ENCODE measurements at places on chromosomes 3 and 15. TPM values are rescaled to one million over a fixed set of nuclear protein-coding genes. Genes with fewer than 3 reads are reported as not detected.
A peak's percentile ranks its signal among the peaks of the same experiment; 100 is the strongest.

HES1 gene
- polyA plus RNA-seq: 11.7 TPM

ACY1 gene
- 21.2 TPM for polyA plus RNA-seq

NME9 gene
- not detected for polyA plus RNA-seq

DNA sequence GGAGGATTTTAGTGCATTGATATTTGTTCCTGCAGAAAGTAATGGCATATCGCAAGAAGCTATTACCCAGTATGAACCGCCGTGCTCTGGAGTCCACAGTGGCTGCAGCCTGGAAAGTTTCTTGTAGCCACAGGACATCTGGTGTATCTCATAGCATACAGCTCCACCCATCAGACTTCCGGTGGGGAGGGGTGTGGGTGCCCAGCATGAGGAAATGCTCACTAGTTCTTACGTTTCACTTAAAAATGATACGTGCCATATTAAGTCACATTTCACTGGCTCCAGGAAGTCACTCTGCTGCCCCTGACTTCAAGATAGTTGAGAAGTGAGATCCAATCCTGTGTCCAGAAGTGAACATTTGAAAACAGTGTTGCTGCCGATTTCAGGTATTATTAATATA lies 990.4 kb downstream of the GBE1 start:
- no peak for DNase-seq

DNA sequence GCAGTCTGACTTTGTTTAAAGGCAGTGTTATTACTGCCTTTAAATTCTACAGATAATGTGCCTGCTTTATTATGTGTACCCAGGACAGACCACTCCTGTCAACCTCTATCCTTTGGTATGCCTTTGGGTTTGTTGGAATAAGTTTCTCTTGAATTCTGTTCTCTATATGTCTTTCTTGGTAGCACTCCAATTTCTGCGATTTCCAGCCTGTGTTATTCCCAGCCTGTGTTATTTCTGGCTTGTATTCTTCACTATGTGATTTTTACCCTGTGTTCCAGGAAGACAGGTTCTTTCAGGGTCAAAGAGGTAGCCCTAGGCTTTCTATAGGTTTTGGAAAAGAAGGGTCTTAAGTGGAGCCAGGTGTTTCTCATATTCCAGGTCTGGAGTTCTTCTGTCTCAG lies 407.4 kb upstream of the AZI2 start:
- DNase-seq: no peak

DNA sequence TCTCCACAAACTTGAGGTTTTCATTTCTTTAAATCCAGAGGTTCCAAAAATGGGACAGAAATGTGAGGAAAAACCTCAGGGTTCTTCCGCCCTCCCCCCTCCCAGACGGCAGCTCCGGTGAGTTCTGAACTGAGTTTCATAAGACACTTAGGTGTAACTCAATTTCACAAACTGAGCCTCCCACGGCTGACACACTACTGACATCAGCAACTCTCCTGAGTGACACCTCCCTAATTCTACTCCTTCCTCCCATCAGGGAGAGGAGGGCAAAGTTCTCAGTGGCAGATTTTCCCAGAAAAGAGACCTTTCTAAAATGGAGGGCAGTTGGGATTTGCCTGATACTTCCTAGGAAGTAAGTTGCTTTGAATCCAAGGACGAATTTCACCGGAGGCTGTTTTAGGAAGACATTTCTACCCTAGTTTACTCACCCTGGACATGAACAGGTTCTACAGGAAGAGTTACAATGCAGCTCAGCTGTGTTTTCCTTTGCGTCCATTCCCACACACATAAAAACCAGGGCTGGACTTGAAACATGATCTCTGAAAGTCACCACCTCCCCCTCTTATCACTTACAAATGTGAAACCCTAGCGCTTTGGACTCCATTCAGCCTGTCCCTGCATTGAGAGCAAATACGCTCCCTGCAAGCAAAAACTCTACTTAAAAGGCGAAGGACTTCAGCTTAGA lies 78.1 kb upstream of the LMOD3 start:
- no peak for DNase-seq

- DNase-seq: no peak
These were observed 11.1 kb upstream of the MBNL1 start for GRCh38 chr3:152257563-152258035.

DNA sequence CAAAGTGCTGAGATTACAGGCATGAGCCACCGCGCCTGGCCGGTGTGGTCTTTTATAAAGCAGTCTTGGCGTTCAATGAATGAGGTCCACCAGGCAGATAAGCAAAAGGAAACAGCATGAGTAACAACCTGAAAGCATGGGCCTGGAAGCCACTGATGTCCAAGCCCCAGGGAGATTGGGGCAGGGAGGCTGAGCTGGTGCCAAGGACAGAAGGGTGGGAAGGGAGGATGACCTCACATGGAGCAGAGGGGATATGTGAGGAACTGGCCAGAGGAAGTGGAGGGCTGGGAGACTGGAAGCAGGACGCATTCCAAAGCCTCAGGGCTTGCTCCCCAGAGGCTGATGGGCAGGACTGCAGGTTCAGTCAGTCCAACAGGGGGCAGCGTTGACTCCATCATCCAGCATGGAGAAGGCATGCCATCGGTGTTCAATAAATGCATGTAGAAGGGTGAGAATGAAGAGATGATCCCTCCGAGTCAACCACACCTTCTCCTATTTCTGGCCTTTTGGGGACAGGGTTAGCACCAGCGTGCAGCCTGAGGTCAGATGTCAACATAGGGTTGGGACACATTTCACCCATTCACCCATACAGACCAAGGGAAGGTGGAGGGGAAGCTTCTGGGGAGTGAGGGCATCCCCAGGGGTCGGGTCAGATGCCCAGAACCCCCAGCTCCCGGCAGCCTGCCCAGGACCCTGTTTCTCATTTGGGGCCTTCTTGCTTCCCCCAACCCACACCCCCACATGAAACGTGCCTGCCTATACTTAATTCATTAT lies 14.8 kb downstream of the MYL3 start:
- DNase-seq: peak; percentile 39

DNA sequence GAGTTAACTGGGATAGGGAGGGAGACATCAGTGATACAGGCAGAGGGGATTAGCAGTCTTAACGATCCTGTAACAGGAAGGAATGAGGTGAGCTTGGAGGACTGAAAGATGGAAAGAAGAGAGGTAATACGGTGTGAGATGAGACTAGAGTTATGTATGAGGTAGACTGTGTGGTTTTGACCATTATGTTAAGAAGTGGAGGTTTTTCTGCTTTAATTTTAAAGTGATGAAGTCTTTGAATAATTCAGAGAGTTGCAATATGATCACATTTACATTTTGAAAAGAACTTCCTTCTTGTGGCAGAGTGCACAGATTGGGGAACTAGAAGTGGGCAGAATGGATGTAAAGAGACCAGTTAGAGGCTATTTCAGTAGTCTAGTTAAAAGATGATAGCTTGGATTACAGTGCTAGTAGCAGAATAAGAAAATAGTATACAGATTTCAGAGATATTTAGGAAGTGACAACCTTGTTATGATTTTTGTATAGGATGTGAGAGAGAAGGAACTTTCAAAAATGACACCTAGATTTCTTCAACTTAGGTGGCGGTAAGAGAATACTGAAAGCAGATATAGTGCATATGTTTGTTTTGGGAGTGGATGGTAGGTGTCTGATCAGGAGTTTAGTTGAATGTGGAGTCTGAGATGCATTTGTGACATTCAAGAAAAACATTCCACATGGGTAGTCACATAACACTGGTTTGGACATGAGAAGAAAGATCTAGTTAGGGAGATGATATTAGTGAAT lies 40.5 kb downstream of the STT3B start:
- no peak for DNase-seq

GRCh38 chr3:128409624-128410581 lies 56.8 kb downstream of the DNAJB8 start:
- DNase-seq: no peak

GRCh38 chr3:70963431-70964275 lies 619.9 kb downstream of the FOXP1 start:
- DNase-seq: no peak

DNA sequence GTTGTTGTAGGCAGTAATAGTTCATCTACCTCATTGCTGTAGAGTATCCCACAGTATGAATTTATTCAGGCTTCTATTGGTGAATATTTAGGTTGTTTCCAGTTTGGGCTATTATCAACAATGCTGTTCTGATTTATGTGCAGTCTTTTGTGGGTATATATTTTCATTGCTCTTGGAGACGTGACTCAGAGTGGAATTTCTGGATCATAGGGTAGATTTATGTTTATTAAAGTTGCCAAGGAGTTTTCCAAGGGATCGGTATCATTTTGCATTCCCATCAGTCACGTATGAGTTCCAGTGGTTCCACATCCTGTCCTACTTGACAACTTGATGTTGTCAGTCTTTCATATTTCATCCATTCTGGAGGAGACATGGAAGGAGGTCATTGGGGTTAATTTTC lies 8.4 kb upstream of the HRH1 start:
- DNase-seq: no peak

GRCh38 chr3:81549831-81550230 lies 211.6 kb downstream of the GBE1 start:
- no peak for DNase-seq

DNA sequence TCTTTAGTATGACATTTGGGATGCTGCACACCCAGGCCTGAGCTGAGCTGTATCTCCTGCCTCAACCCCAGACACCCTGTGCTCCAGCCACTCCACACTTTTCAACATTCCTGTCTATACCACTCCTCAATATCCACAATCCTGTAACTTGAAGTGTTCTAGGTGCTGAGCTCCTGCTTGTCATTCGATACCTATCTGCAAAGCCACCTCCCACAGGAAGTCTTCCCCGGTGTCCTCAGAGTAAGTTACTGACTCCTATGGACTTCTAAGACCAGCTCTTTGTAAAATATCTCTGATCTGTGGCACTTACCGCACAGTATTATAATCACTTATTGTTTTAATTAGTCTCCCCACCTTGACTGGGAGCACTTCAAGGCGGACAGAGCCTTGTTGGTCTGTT lies 1.2 kb upstream of the CAV3 start:
- no peak for DNase-seq

DNA sequence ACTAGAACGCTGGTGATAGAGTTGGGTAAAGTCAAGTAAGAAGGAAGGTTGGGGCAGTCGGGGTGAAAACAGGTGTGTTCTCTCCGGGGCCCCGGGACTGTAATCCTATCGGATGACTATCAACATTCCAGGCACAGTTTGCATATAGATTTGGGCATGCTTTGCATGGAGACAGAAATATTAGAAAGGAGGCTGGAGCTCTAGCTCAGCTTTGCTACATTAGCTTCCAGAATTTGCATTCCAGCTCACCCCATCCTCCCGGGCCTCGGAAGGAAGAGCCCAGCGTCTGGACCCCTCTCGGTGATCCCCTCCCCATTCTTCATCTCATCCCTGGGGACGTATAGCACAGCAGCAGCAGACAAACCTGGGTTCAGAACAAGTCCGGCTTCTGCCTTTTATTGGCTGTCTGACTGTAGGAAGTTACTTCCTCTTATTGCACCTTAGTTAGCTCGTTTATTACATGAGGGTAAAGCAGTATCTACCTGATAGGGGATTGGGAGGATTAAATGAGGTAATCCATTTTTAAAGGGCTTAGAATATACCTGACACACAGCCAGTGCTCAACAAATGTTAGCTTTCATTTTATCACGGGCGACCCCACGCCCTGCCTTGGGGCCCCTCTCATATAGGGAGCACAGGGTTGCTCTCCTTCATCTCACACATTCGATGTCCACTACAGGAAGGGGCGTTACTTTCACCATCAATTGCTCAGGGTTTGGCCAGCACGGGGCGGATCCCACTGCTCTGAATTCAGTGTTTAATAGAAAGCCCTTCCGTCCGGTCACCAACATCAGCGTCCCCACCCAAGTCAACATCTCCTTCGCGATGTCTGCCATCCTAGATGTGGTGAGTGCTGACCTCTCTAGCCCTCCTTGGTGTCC lies 3.2 kb downstream of the HTR3E start:
- DNase-seq: no peak

DNA sequence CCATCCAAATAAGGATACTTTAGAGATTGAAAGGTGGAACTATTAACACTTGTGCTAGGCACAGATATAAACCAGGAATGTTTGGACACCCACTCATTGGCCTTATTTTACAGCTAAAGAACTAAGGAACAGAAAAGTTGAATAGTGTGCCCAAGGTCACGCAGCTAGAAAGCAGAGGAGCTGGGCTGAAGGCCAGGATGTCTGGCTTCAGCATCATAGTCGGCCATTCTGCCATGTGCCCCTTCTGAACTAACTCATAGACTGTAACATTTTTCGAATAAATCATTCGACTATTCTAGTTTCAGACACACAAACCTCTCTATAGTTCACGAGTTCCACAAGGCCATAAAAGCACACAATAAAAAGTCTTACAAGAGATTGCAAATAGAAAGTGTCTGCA lies 71.1 kb downstream of the SUMF1 start:
- DNase-seq: no peak

GRCh38 chr3:50183755-50184154 lies 7.7 kb upstream of the GNAT1 start:
- DNase-seq: no peak

- DNase-seq: no peak
These were observed 87.5 kb downstream of the LRRFIP2 start for GRCh38 chr3:37086918-37087317.

DNA sequence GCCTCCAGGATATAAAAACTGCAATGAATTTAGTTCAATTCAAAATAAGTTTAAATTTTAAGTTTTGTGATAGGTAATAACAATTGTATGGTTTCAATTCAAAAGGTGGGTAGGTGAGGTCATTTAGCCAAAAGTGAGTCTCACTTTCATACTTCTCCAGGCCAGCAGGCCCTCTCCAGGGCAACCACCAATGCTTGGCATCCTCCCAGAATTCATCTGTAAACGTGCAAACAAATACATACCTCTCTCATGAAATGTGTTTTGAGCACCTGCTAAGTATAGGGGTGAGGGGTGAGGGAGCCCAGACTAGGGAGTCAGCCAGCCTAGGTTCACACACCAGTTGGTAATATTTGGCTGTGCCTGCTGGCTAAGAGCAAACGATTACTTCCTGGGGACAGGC lies 22.0 kb upstream of the RBSN start:
- no peak for DNase-seq

DNA sequence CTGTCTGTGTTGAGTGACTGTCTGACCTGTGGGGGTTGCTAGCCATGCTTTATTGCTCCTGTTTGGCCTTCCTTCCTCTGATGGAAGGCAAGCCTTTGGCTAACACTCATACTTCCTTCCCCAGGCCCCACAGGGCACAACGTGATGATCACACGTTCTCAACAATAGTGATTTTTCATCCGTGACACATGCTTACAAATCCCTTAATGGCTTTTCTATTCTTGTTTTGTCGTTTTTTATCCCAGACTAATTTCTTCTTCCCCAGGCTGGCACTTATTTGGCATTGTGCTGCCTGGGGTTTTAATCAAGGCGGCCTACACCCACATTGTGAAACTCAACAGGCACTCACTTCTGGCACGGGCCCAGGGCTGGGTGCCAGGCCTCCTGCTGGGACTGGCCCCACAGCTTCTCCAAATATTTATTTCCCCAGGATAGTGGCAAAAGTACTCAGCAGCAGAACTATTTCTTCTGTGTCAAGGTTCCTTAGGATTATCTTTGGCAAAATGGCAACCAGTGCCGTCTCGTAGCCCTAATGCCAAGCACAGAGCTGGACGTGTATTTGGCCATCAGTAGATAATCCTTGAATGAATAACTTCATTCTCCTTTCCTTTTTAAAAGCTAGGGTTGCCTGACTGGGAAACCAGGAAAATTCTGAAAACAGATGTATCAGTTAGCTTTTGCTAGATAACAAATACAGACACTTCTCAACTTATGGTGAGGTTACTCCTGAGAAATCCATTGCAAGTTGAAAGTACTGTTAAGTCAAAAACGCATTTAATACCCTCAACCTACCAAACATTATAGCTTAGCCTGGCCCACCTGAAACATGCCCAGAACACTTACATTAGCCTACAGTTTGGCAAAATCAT lies 30.6 kb downstream of the CMTM7 start:
- peak; percentile 92 for DNase-seq

Measured in heart left ventricle (tissue), 16 donors.